Left colon (tissue), 2 donors: ENCODE measurements at places on chromosomes 7 and 10. TPM values are rescaled to one million over a fixed set of nuclear protein-coding genes. Genes with fewer than 3 reads are reported as not detected.

- no peak for DNase-seq
Measured at GRCh38 chr10:5550250-5550545, 25.4 kb downstream of the CALML3 start.

GRCh38 chr7:27364344-27364758 lies 121.7 kb downstream of the EVX1 start:
- peak; percentile 34 for DNase-seq

- no peak for DNase-seq
Measured at GRCh38 chr7:88922944-88923343, 127.4 kb upstream of the TEX47 start.

Gene GJD4
- total RNA-seq, result not detected

DNA sequence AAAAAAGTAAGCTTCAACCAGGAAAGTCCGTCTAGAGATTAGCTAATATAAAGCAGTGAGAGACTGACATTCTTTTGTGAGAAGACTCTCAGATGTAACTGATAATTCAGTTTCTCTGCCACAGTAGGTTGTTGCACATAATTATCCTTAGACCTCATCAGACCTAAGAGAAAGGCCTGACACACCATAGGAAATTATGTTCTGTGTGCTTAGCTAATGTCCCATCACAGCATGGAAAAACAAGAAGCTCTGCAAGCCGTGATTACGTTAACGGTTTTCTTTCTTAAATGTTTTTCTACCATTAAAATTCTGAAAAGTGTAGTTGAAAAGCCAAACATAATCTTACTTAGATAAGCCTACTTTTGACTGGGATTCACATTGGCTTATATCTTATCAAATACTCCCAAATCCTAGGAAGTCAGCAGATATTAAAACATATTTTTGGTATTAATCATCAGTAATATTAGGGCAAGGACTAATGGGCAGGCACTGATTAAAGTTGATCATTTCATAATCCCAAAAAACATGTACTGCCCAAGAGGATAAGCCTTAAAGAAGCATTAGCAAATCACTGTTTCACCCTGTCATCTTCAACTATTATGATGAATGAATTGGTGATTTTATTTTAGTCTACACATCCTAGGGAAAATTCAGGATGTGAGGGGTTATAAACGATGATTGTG lies 5.2 kb downstream of the CSTF2T start:
- no peak for DNase-seq

- no peak for DNase-seq
Measured at GRCh38 chr7:37220664-37221063, 228.0 kb downstream of the ELMO1 start.

GRCh38 chr10:23291551-23292334 lies 52.9 kb downstream of the C10orf67 start:
- DNase-seq, result no peak
